Stimulated activated CD8-positive, alpha-beta memory T cell treated with anti-CD3 and anti-CD28 coated beads, Interleukin-12 subunit alpha, Interleukin-12 subunit beta, amount 100 ng/mL, for 4 hours (primary cell): ENCODE measurements at places on chromosomes 3 and 15.

DNA sequence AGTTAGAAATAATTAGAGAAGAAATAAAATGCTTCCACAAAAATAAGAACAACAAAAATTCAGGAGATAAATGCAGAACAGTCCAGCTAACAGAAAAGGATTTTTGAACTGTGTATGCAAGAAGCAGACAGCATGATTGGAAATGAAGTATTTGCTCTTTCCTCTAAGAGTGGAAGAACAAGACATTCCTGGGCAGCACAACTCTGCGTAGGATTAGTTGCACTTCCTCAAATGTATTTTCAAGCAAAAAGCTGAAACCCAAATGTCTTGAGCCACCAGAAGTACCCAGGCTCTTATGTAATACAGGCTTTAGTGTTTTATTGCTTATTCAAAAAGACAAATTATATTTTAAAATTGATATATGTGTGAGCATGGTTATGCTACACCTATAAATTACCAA, 127.2 kb downstream of the ZBTB20 start:
- DNase-seq = no peak

GRCh38 chr3:185998136-185998535, 60.3 kb upstream of the TRA2B start:
- no peak for DNase-seq

GRCh38 chr15:95715116-95715903, 615.2 kb upstream of the NR2F2 start:
- no peak for DNase-seq

DNA sequence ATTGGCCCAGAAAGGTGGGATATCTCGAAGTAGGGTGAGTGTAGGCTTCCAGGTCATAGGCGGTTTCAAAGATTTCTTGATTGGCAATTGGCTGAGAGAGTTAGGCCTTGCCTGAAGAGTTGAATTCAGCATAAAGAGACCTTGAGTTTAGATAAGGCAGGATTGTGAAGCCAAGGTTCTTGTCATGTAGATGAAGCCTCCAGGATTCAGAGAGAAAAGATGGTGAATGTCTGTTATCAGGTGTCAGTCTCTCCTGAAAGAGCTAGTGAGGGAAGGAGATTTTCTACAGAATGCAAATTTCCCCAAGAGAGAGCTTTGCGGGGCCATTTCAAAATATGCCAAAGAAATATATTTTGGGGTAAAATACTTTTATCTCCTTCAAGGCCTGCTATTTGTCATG, 217.0 kb upstream of the TLE3 start:
- DNase-seq = no peak

DNA sequence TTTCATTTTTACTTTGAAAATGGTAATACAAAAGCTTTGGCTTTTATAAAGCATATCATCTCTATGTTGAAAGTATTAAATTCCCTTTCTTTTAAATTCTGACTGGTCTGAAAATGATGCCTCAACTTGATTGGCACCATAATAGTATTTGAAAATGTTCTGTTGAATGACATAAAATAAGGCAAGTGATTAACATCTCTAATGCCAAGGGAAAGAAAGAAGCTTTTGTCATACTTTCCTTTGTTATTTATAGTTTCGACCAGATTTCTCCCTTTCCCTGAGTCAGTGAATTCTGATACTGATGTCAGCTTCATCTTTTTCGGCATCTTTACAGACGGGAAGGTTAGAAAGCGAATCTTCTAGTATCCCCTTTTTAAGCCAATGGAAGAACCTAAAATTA, 3.4 kb upstream of the AP4E1 start:
- no peak for DNase-seq

- no peak for DNase-seq
These were observed 14.3 kb upstream of the PIK3R4 start for GRCh38 chr3:130760922-130761321.

GRCh38 chr15:95266451-95267061, 1035.2 kb downstream of the MCTP2 start:
- no peak for DNase-seq

DNA sequence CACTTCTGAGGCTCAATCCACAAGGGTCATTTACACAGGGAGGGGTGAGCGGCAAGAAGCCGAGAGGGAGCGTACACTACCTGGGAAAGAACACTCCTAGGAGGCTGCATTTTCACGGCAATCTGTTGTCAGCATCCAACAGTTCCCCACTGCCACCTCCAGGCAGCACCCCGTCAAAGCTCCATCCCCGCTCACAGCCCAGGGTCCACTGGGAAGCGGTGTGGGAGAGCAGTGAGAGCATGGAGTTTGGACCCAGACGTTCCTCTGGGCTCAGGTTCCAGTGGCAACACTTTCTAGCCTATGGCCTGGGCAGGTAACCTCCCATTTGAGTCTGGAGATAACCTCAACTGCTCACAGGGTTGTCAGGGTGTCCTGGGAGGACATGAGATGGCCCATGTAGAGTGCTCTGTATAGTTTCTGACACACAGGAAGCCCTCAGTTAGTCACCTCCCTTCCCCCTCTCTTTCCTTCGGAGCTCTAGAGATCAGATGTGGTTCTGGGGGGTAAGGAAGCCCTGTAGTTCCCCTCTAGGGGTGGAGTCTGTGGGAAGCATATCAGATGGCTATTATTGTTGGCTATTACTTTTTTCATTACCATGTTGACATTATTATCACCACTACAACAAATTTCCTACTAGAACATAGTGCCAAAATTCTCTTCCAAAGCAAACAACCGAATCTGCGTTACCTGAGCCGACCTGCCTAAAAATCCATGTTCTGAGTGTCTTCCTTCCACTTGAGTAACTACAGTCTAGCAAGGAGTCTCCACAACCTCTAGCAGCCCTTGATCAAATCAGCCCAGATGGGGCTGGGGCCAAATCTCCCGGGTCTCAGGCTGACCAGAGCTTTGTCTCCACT, 29.1 kb downstream of the RUVBL1 start:
- DNase-seq = no peak

- DNase-seq = peak; percentile 44
These were observed 120.3 kb downstream of the ETFA start for GRCh38 chr15:76190751-76191538.

DNA sequence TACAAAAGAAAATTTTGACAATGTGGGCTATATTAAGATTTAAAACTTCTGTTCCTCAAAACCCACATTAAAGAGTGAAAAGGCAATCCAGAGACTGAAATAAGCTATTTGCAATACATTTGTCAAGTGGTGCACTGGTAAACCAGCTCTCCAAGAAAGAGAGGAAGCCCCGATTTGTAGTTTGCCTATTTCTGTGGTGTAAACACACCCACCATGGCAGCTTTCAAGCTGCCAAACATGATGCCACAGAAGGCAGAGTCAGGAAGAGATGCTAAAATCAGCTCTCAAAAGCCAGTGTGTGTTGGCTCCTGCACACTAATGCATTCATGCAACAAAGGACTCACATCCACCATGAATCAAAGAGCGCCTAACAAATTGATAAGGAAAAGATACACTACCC, 17.5 kb downstream of the RFTN1 start:
- no peak for DNase-seq
